Cortex of kidney (tissue), 1 donor: ENCODE measurements at places on chromosomes 11 and 22.

DNA sequence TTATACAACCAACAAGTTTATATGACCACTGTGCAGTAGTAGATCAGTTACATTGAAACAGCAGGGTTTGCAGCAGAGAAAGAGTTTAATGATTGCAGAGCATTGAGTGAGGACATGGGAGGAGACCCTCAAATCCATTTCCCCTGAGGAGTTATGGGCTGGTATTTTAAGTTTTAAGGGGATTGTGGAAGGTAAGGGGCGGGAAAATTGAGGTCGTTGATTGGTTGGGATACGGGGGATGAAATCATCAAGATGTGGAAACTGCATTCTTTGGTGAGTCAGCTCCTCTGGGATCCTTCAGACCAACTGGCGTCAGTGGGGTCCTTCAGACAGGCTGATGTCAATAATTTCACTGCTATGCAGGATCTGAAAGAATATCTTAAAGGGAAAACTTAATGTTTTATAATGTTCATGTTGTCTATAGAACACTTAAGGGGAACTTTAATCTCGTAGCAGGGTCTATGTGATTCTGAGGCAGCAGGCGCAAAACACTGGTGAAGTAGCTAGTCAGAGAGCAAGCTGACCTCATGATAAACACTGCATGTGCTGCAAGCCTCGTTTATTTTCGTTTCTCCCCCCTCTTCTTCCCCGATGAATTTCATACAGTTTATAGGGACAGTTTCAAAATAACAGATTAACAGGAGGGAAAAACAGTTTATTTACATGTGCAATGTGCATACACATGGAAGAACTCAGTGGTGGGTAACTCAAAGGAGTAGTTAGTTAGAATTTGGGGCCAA is 17.4 kb upstream of the BACE1-AS start:
- DNase-seq, result no peak

- DNase-seq, result no peak
These were observed 98.8 kb downstream of the MSANTD4 start for GRCh38 chr11:105923252-105923651.

GRCh38 chr22:37848587-37849088 is 581 bp upstream of the EIF3L start:
- DNase-seq, result no peak

- peak; percentile 18 for DNase-seq
These were observed 607 bp downstream of the PLAAT3 start for GRCh38 chr11:63613517-63614135.

GRCh38 chr22:29117799-29118477 is 45.1 kb downstream of the KREMEN1 start:
- no peak for DNase-seq

- no peak for DNase-seq
These were observed 12.5 kb upstream of the PTPRJ start for GRCh38 chr11:47967577-47968525.

DNA sequence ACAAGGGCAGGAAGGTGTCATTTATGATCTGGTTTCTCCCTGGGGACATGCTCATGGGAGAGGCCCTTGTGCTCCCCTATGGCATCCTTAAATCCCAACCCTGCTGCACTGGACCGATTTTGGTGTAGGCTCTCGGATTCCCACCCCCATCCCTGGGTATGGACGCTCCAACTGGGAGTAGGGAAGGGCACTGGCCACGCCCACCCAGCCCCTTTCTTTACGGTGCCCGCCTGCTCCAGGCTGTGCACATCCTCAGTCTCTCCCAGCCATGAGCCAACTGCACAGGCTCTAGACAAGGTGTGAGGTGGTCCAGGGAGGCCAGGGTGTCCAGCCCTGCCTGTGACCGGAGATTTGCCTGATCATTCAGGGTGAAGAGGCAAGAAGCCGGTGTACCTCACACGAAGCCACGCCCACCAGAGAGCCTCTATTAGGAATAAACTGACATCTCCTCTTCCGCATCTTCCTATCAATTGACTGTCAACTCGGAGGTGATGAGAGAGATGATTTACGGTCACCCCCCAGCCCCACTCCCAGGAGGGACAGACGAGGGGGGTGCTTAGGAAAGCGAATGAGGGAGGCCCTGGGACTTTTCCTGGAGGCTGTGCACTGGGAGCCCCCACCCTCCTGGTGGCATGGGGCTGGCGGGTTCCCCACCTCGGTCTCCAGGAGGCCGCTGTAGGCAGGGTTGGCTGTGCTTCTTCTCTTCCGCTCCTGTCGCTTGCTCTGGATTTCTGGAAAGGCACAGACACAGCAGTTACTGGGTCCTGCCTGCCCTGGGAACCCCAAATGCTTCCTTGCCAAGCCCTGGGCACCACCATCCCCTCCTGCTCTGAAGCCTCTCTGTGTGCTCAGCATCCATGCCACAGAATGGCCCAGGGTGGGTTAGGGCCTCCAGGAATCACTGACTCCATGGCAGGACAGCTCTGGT is 116.7 kb downstream of the PHF21B start:
- no peak for DNase-seq

- DNase-seq, result no peak
These were observed 84.8 kb downstream of the ADAMTS15 start for GRCh38 chr11:130533113-130533798.

- no peak for DNase-seq
These were observed 525 bp downstream of the SLC22A12 start for GRCh38 chr11:64591257-64592233.

- no peak for DNase-seq
These were observed 1485.4 kb downstream of the TBC1D22A start for GRCh38 chr22:48247829-48248228.

DNA sequence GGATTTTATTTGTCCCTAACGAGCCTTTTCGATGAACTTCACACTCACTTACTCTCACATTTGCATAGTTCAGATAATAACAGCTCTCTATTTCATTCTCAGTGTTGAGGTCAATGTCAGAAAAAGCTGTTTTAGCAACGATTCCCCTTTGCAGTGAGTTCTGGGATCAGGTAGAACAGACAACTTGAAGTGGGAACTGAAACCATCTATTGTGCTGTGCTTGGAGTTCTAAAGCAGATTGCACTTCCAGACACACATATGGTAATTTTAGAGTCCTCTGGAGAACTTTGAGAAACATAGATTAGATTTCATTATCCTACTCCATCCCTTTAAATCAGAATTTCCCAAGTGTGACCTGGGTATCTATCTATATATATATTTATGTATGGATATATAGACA is 124.6 kb upstream of the BLID start:
- DNase-seq, result no peak

DNA sequence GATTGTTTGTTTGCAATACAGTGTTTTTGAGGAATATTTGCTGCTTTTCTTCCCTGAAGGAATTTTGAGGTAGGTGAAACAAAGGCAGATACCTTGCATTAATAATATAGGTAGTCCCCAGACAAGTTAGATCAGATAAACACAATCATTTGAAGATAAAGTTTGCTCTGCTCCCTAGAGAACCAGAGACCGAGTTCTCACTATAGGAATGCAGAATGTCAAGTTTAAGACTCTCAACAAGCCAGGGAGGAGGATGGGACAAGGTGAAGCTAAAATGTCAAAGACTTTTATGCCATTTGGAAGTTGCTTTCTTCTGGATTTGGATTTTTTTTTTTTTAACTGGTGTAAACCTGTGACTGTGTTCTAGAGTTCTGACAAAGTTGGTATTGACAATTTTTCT is 364.7 kb downstream of the TTC28 start:
- no peak for DNase-seq

GRCh38 chr11:62269654-62270278 is at the start of gene SCGB2A2:
TSS of gene SCGB2A2 (plus strand) at chr11:62270158. CDS start at chr11:62270217, 59 bp downstream.
- no peak for DNase-seq

DNA sequence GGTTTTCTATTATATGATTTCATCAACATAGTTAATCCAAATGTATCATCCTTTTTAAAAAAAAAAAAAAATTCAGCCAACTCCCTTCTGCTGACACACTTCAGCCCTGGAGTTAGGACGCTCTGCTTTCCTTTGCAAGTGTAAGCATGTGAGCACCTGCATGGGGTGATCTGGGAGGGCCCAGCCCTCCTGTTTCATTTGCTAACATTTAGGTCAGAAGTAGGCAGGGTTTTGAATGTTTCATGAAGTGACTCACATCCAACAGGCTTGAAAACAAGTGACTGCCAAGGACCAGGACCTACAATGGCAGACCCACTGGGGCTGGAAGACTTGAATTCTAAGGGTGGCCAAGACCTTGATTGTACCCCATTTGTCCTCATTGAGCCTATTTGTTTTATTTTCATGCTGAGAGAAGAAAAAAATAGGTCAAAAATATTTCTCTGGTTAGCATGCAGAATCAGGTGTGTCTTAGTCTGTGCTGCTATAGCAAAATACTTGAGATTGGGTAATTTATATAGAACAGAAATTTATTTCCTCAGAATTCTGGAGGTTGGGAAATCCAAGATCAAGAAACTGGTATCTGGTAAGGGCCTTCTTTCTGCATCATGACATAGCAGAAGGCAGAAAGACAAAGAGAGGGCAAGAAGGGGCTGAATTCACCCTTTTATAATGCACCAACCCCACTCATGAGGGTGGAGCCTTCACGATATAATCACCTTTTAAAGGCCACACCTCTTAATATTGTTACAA is 137.6 kb downstream of the CD44 start:
- DNase-seq, result no peak

DNA sequence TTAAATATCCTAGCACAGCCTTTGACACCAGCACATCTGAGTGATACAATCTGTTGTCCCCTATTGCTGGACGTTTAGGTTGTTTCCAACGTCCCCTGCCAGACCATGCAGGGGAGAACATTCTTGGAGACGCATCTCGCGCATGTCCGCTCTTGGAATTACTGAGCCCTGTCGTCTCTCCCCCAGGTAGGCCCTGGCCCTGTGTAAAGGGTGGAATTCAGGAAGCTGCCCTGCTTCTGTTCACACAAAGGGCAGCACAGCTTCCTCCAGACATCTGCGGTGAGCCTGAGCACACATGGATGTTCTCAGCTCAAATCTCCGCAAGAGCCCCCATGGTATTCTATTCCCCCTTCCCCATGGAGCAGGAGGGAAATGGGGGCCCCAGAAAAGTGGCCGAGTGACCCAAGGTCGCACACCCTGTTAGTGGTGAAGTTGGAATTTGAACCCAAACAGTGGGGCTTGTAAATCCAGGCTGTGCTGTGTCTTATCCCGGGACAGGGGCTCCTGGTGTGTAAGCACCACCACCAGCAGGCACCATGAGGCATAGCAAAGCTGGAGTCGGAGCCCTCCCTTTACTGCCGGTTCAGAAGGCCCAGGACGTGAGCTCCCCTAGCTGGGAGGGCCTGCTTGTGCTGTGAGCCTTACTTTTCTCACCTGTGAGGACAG is 5.0 kb upstream of the FGF19 start:
- no peak for DNase-seq

DNA sequence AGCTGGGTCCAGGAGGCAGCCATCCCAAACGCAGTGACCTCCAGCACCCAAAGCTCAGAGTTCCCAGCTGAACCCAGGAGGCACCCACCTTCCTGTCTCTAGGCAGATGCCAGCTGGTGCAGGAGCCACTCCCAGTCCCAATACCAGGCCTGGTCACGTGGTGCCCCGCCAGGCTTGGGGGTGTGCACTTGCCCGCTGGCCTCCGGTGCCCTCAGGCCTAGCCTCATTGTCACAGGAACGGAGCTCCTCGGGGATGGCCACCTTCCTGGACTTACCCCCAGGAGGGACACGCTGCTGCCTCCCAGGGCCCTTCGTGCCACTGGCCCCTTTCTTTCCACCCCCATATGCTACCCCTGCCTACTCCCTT is 4.6 kb downstream of the BID start:
- no peak for DNase-seq

GRCh38 chr11:122393209-122393860 is 262.2 kb upstream of the UBASH3B start:
- DNase-seq, result no peak

DNA sequence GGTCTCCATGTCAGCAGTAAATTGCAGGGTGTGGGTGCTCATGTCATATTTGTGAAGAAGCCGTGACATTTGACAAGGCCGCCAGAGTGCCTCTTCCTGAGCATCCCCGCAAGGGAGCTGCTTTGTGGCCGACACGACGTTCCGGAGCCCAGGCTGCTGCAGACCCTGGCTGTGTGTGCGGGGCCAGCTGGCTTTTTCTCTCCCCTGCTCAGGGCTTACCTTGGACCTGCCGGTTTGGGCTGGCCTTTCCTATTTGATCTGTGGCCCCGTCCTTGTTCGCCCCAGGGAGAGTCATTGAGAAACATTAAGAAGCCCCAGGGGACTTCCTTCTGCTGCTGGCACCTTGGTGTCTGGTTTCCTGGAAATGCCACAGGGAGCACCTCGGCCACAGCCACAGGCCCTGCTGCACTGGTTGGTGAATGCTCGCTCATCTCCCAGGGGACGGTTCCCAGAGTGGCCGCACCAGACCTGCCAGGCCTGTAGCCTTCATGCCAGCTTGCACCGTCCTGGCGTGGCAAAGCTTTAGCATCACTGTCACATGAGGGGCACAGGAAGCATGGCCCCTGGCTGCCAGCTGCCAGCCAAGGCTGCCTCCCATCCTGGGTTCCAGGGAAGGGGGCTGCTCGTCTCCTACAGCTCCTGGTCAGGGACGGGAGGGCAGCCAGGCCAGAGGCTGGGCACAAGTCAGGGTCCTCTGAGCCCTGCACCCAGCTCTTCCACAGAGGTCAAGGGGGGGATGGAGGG is 5.4 kb downstream of the GRK2 start:
- no peak for DNase-seq

DNA sequence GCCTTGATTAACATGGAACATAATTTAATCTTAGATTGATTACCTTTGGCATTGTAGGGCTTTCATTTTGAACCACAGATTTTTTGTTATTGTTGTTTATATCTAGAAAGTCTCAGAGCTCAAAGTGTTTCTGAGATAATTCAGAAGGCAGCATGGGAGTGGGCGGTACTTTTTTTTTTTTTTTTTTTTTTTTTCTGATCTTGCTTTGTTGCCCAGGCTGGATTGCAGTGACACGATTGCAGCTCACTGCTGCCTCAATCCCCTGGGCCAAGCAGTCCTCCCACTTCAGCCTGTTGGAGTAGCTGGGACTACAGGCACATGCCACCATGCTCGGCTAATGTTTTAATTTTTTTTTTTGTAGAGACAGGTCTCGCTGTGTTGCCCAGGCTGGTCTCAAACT is 21.5 kb downstream of the CAT start:
- no peak for DNase-seq

- no peak for DNase-seq
These were observed 945 bp downstream of the ROBO3 start for GRCh38 chr11:124865902-124866851.

- peak; percentile 48 for DNase-seq
These were observed 609 bp upstream of the ATF4 start for GRCh38 chr22:39519681-39520225.

DNA sequence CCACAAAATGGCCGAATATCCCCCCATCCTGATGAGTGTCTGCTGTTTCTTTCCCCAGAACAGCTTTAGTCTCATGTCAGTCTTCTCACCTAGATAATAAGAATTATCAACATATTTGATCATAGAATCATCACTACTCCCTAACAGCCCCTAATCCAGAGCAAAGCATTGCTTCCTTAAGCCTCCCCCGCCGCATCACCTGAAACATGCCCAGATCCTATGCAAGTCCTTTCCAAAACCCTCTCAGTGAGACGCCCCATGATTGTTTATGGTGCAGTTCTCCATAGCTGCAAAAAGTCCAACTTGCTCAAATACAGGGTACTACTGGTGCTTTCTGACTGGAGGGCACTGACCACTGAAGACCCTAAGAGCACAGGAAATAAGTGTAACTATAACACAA is 20.1 kb downstream of the KCNJ1 start:
- no peak for DNase-seq

- DNase-seq, result no peak
These were observed 4.6 kb upstream of the P2RY2 start for GRCh38 chr11:73213196-73214143.
